ENCODE measurements at places on chromosomes 6 and 20.

DNA sequence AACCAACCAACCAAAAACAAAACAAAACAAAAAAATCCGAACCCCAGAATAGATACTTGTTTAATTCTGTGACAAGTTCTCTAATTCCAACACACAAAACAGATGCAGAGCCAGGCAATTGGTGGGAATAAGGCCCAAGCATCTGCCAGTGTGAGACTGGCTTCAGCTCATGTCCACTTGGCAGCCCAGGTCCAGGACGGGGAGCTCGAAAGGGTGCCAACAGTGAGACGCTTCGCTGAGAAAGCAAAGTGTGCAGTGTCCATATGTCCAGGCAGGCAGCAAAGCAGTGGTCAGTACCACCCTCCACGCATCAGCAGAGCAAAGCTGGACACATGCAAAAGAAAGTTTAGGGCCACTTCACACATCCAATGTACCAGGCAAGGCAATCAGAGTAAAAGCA lies 102.9 kb downstream of the RALGAPA2 start:
- H3K4me3 ChIP-seq: no peak overlapping the region
- H3K27me3 ChIP-seq: no peaks in the 10 kb centered on the region
- no peak overlapping the region for H3K27ac ChIP-seq
- no peaks in the 10 kb centered on the region for H3K4me1 ChIP-seq

DNA sequence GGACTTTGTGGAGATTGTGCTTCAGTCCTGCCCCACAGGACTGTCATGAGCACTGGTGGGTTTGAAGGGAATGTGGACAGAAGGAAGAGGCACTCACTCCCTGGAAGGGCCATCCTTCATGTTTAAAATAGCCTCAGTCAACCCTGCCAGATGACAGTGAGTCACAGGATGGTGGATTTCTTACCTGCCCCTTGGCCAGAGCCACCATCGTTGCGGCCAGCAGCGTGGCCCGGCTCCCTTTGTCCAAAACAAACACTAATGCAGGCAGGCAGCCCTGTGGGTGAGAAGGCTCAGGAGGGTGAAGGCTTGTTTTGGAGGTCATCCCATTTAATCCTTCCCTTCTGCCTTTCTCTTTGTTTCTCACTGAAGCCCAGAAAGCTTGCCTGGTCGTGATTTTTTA lies 422.7 kb downstream of the CD83 start:
- no peak overlapping the region for H3K4me3 ChIP-seq
- H3K27me3 ChIP-seq: no peaks in the 10 kb centered on the region
- no peaks in the 10 kb centered on the region for H3K36me3 ChIP-seq
- no peak overlapping the region for H3K27ac ChIP-seq
- peaks cover 55% of the 10 kb centered on the region for H3K4me1 ChIP-seq
- no peak for DNase-seq

- no peak for DNase-seq
- H3K27me3 ChIP-seq: no peaks in the 10 kb centered on the region
- no peak overlapping the region for H3K4me3 ChIP-seq
- H3K36me3 ChIP-seq: no peaks in the 10 kb centered on the region
Measured at GRCh38 chr6:3882431-3882830, 33.3 kb downstream of the FAM50B start.

DNA sequence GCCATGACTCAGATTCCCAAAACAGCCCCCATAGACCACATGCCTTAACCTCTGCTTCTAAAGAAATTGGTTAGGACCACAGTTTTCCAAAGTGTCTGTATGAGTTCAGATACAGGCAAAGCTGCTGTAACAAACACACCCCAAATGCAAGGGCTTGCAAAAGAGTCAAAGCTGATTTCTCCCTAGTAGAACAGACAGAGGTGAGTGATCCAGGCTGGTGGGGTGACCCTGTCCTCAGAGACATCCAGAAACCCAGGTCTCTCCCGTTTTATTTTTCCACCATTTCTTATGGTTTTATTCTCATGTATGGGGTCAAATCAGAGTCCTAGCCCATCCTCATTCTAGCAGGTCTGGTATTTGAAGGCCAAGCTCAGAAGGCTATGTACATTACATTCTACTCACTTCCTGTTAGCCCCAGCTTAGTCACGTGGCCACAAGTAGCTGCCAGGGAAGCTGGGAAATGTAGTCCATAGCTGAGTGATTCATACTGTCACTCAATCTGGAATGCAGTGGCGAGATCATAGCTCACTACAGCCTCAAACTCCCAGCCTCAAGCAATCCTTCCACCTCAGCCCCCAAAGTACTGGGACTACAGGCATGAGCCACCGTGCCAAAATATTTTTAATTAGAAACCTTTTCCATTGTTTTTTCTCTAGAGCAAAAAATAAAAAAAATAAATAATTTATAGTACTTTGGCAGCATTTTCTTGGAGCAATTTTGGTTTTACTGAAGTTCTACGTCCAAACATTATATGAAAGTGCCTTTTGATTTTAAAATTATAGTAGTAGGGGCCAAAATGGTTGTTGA lies 175.2 kb downstream of the ZMYND8 start:
- H3K4me1 ChIP-seq: no peaks in the 10 kb centered on the region
- no peak overlapping the region for H3K4me3 ChIP-seq
- no peaks in the 10 kb centered on the region for H3K36me3 ChIP-seq
- no peak for DNase-seq
- no peak overlapping the region for H3K27ac ChIP-seq

DNA sequence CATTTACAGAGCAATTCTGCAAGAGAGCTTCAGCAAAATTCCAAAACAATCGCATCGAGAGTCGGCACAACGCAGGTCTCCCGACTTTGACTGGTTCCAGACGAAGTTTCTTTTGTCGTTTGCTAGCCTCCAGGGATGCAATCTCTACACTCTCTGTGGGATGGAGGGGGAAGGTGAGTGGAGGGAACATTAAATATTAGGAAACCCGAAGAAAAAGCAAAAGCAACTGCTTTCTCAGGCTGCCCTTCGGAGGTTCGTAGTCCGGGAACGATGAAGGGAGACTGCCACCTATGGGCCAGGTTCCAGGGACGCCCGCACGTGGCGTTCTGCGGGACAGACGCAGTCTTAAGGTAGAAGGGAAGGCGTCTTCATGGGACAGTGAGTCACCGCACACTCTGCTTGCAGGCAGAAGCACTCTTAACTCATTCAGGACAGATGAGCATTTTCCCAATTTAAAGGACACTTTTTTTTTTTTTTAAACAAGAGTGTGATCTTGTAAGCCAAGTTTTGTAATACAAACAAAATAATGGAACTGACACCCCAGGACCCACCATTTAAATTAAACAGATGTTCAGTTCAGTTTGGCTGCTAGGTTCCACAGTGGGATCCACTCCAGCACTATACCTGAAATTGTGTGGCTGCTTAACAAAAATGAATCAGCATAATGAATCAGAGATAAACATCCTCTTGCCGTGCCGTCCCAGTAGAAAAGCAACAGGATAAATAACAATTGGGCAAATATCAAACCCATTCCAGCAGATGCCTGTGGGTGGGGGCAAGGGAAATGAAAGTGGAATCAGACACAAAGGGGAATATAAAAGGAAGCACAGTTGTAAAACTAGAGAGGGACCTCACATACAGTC lies 65.8 kb upstream of the ARMC2 start:
- no peaks in the 10 kb centered on the region for H3K36me3 ChIP-seq
- no peaks in the 10 kb centered on the region for H3K27me3 ChIP-seq
- no peak overlapping the region for H3K27ac ChIP-seq
- peak overlapping the region; percentile 45 for H3K4me3 ChIP-seq

- H3K27me3 ChIP-seq: no peaks in the 10 kb centered on the region
- no peak overlapping the region for H3K27ac ChIP-seq
- no peak overlapping the region for H3K4me3 ChIP-seq
- peaks cover 12% of the 10 kb centered on the region for H3K4me1 ChIP-seq
- no peak for DNase-seq
Measured at GRCh38 chr6:156905801-156906200, 128.6 kb downstream of the ARID1B start.

DNA sequence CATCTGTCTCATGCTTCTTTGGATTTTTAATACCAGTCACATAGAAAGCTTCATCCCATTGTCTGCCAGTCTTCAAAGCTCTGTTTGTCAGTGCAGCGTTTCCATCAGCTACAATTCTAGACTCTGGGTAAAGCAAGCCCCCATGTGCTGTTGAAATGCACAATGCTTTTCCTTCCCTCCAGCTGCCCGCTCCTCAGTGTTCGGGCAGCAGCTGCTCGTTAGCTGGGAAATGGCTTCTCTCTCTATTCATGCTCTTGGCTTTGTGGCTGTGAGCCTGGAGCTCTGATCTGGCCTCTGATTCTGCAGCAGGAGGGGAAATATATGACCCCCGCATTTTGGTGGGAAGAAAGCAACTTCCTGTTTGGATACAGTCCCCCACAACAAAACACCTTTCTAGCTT lies 213.0 kb upstream of the CDYL start:
- H3K4me3 ChIP-seq: no peak overlapping the region
- no peaks in the 10 kb centered on the region for H3K27me3 ChIP-seq
- no peaks in the 10 kb centered on the region for H3K4me1 ChIP-seq

Measured in thymus (tissue), 14 donors.